C1 segment of cervical spinal cord (tissue), 14 donors: ENCODE measurements at places on chromosomes 7 and 10.

GRCh38 chr10:54372179-54372578 lies 428.9 kb downstream of the PCDH15 start:
- DNase-seq: no peak

DNA sequence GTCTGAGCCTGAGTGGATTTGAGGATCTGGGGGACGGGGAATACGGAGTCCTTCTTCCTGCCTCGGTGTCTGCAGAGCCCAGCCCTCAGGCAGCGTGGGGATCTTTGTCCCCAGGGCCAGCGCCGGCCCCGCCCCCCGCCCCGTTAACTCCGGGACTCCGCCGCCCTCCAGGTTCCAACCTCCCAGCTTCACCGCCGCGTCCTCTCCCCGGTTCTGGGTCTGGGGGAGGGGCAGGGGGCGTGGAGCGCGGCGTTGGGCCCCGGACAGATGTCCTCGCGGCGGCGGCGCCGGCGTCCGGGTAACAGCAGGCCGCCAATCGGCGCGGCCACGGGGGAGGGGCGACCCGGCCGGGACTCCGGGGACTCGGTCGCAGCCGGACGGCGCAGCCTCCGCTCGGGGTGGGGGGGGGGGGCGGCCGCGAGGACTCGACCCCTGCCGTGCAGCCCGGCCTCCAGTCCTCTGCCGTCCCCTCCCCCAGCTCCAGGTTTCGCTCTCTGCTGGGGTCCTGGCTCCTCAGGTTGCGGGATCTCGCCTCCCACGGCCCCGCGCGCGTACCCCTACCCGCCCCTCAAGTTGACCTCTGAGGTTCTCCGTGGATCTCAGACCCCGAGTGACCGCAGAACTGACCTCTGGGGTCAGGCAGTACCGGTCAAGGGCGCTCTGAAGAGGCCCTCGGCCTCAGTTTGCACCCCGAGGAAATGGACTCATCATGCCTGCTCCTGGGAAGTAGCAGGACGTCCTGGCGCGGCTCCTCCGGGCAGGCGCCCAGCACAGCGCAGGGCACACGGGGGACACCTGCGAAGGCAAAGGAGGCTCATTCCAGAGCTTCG lies 2.3 kb upstream of the ELFN1 start:
- DNase-seq: no peak

DNA sequence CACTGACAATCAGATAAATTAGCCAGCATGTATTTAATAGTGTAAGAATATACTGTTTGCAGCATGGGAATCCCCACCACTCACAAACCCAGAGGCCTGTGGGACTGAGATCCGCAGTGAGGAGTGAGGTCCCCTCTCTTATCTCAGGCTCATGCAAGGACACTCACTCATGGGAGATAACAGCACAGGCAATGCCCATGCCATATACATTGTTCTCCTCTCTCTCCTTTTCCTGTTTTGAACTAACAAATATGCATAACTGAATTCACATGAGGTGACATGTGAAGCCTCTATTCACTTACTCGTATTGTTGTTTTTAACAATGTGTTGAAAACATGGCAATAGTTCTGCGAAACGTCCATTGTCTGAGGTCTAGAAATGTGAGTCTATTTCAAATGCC lies 230.5 kb downstream of the ARHGAP21 start:
- DNase-seq: no peak

DNA sequence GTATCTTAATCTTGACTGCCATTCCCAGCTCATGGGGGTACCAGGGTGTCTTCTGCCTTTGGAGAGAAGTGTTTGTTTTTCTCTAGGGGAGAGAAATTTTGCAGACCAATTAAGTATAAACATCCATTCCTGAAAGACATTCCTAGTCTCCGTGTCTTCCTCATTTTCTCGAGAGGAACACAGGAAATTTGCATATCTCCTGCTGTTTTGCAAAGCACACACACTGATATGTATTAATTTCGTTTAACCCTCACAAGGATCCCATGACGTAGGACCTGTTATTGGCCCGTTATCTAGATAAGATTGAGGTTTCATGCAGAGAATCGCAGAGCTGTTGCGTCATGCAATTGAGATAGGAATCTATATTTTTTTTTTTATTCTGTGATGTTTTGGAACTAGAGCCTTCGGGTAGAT lies 944 bp downstream of the RHBDD2 start:
- DNase-seq: no peak

GRCh38 chr10:49568235-49568634 lies 29.3 kb upstream of the ERCC6 start:
- DNase-seq: no peak

GRCh38 chr10:4561296-4561695 lies 264.7 kb upstream of the AKR1E2 start:
- DNase-seq: no peak

- DNase-seq: no peak
Observed at GRCh38 chr10:48332871-48333216, 26.4 kb downstream of the MAPK8 start.

DNA sequence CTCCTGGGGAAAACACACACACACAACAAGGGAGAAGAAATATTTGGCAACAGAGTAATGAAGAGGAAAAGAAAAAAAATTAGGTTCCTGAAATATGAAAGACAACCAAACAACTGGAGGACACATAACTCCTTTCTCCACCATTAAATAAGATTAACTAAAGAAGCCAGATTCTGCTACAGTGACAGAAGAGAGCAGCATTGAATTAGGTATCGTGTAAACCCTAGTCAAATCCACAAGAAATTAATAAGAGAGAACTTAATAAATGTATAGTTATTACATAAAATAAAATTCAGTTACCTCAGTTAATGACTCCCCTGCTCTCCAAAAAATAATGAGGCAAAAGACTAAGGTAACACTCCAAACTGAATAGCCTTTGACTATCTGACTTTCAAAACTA lies 306.7 kb downstream of the CRPPA start:
- no peak for DNase-seq

- no peak for DNase-seq
Observed at GRCh38 chr7:134186027-134186426, 58.9 kb downstream of the LRGUK start.

GRCh38 chr10:102682416-102682815 lies 31.8 kb downstream of the ARL3 start:
- no peak for DNase-seq

DNA sequence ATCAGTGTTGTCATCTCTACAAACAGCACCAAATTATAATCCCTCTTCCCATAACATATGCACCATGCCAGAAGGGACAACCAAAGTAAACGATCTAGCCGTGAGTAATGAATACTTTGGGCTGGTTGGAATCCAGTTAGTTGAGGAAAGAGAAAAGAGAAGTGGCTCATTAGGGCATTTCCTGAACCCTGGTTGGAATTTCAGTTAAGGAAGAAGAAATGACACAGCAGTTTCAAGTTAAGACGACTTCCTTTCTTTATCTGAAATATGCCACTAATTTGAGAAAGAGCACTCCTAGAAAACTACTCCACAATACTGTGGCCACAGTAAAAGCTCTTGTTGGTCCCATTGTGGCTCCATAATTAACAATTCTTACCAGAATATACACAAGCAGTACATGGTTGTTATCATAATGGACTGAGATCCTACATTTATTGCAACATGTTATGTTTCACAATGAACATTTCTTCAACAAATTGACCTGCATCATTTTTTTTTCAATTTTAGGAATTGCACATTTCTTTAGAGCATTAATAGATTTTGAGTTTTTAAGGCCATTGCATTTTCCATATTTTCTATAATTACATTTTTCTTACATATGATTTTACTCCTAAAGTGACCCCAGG lies at the start of gene TFEC:
TSS of gene TFEC (minus strand) at position 113 of the 626 bp plus-strand sequence. CDS start 46,322 bp downstream, outside the sequence.
- no peak for DNase-seq

DNA sequence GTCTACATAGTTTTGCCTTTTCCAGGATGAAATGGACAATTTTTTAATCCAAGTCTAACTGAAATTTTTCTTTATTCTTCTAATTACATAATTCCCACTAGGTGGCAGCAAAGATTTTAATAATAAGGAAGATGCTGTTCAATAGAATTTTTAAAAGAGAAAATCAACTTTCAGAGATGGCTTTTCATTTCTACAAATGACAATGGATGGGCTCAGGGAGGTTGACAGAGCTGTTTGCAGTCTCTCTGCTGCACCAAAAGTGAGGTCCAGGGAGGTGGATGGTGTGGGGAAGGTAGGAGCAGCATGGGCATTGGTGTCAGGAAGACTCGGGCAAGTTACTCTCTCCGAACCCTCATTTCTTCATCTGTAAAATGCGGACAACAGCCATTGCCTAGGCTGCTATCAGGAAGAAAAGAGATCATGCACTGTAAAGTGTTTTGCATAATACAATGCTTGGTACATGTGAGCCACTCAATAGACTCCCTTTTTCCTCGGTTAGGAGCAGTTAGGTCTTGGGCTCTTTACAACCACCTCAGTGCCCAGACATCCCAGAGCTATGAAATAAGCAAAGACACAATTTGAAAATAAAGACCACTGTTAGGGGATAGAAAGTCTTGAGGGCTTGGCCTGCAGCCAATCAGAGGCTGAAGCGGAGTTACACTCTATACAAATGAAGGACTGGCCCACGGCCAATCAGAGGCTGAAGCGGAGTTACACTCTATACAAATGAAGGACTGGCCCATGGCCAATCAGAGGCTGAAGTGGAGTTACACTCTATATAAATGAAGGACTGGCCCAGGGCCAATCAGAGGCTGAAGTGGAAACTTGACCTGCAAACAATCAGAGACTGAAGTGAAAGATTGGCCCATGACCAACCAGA lies 107.1 kb downstream of the ABLIM1 start:
- peak; percentile 17 for DNase-seq

- peak; percentile 82 for DNase-seq
Observed at GRCh38 chr10:48287417-48288391, 13.2 kb upstream of the FRMPD2 start.

GRCh38 chr10:108688314-108688713 lies 1235.0 kb downstream of the XPNPEP1 start:
- DNase-seq: no peak

DNA sequence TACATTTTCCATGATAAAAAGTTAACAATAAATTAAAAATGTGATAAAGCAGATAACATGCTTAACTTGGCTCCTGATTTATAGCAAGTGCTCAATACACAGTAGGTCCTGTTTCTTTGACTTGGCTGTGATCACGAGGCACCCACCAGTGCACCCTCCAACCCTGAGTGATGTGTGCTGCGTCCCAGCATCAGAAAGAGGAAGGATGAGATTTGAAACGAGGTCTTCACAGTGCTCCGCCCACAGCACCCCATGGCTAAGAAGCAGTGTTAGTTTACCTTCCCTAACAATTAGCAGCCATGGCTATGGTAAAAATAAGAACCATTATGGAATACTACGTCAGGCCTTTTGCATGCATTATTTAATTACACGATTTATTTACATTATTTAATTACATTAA lies 292.0 kb upstream of the ZMIZ1 start:
- peak; percentile 32 for DNase-seq

- no peak for DNase-seq
Observed at GRCh38 chr10:71234970-71235685, 22.8 kb downstream of the UNC5B start.
